ENCODE measurements at places on chromosomes 1 and 21.
A peak's percentile ranks its signal among the peaks of the same experiment; 100 is the strongest.

DNA sequence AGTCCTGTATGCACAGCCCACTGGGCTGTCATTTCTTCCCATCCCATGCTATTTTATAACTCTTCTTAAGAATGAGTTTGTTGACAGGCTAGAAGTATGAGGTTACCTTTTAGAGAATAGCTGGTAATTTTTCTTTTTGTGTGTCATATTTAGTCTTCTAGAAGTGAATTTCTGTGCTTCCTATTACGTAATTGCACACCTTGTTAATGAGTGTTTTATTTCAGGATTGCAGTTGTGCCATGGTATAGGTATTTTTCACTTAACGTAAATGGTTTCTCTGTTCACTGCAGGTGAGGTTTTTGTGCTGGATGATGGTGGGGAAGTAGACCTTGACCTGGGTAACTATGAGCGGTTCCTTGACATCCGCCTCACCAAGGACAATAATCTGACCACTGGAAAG, 5.0 kb downstream of the CTPS1 start:
- no peak for DNase-seq

DNA sequence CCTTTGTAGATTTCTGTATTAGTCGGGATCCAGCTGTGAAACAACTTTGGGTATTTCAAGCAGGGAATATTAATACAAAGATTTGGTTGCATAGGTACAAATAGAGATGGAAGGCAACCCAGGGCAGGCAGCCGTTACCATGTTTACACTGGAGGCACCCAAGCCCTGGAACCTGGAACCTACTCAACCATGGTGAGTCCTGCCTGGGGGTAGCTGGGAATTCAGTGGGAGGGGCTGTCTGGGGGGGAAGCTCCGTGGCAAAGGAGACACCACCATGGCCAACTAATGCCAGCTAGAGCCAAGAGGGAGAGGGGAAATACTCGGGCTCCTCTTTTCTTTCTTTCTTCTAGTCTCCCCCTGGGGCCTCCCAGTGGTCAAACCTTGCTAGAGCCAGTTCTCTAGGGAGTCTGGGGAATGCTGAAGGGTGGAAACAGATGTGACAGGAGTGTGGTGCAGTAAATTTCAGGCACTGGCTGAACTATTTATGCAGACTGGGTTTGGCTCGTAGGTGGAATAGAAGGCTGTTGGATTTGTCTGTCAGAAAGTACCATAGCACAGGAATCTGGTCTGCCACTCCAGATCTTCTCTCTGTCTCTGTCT, 91.9 kb upstream of the CACNA1E start:
- no peak for DNase-seq

- no peak for DNase-seq
Observed at GRCh38 chr1:5727871-5728643, 264.2 kb downstream of the NPHP4 start.

- DNase-seq, result no peak
Observed at GRCh38 chr1:214492401-214493075, 58.9 kb downstream of the PTPN14 start.

DNA sequence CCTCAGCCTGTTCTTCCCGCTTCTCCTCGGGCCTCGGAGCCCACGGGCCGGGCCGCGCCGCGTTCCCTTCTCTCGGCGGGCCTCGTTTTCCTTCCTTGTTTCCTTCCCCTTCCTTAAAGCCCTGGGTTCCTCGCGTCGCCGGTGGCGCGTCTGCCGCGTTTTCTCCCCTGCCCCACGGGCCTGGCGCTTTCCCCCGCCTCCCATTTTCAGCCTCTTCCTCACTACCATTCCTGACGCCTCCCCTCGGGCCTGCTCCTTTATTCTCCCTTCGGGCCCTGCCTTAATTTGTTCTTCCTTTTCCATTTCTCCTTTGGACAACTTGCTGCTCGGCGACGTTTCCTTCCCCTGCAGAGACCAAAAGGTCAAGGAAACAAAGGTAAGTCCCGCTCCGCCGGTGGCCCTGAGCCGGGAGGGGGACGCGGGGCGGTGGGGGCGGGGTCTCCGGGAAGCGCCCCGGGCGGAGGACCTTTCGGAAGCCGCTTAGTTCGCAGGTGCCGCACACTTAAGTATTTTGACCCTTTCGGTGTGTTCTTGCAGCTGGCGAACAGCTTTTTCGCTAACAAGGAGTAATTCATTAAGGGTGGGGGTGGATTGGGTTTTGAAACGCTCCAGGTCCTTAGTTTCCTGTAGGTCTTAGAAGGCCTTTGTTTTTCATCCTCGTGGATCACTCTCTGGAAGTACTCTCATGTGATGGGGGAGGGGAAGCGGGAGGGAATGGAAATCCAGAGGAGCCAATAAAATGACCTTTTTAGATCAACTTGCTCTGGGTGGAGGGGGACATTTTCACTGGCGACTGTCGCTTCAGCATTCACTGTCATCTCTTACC, 780 bp downstream of the YTHDF2 start:
- peak; percentile 81 for DNase-seq

DNA sequence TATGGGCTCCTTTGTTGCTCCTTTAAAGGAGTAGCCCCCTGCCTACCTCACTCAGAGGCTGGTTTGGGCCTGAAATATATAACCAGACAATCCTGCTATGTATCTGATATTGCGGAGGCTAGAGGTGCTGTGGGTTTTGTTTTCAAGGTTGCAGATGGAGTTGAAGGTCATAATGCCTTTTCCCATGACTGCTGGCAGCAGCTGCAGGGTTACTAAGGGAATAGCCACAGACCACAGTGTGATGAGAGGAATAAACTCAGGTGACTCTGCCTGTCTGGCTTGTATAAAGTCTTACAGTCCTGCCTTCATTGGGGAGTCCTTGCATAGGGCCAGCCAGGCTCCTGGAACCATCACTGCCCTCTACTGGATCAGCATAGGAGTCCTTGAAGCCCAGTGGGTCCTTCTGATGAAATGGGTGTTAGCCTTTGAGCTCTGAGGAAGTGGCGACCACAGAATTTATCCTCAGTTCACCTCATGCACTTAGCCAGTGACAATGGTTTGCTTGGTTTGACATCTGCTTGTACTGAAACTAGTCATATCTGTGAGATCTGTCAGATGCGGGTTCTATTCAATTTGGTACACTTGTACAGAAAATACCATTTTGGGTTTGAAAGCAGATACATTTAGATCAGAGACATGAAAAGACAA, 174.4 kb upstream of the HMCN1 start:
- DNase-seq, result peak; percentile 2

GRCh38 chr1:113858418-113858817, 13.1 kb downstream of the PTPN22 start:
- peak; percentile 65 for DNase-seq

- no peak for DNase-seq
Observed at GRCh38 chr1:39110325-39110851, 84.2 kb downstream of the NDUFS5 start.

- no peak for DNase-seq
Observed at GRCh38 chr1:182259229-182259872, 132.2 kb downstream of the GLUL start.

DNA sequence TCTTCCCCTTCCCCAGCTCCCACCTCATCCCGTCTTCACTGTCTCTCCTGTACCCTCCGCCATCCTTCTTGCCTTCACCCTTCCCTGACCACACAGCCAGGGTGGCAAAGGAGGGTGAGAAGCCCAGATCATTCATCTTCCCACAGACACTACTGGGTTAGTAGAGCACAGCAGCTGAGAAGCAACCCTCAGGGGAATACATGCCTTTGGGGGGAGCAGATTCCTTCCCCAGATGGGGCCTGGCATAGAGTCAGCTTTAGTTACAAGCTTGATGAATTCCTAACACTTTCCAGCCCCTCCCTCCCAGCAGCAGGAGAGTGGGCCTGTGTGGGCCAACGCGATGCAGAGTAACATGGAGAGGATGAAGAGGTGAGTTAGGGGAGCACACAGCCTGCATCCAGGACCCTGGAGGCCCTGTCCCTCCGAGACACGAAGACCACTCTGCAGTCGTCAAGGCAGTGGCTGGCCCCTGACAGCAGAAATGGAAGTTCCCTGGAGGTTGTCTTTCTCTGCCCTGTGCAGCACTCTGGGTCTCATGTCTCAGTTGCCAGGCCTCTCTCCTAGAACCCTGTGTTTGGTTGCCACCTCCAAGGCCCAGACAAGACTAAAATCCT, 8.8 kb upstream of the BTG2 start:
- no peak for DNase-seq

GRCh38 chr1:78410643-78411042, 80.1 kb upstream of the PTGFR start:
- no peak for DNase-seq

GRCh38 chr21:16502273-16502672, 772.5 kb downstream of the USP25 start:
- no peak for DNase-seq

- DNase-seq, result peak; percentile 44
Observed at GRCh38 chr1:233440951-233441401, 113.5 kb downstream of the MAP3K21 start.

DNA sequence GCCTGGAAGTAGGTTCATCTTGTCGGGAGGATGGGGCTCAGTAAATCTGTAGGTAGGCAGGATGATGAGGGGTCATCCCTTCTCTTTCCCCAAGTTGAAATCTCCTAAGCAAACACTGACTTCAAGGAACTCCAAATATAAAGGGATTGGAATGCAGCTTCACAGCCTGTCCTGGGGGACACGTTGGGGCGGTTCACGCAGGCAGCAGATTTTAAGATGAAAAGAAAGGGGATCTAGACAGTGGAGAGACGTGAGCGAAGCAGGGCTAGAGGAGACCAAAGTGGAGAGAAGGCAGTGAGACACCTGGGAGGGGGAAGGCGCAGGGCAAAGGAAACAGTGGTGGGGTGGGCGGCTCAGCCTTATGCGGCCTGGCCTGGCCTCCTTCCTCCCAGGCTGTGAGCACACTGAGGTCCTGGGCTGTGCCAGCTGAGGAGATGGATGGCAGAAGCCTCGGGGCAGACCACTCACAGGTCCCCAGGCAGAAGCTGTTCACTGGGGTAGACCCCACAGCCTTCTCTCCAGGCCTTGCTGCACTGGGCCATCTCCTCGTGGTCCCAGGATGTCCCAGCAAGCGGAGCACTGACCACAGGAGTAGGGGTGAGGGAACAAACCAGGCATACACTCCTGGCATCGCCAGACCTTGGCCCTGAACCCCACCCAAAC, 51.7 kb downstream of the TOR1AIP2 start:
- DNase-seq, result no peak

GRCh38 chr1:22462928-22463327, 11.3 kb downstream of the ZBTB40 start:
- DNase-seq, result no peak

- no peak for DNase-seq
Observed at GRCh38 chr1:175118375-175119367, 51.0 kb downstream of the TNN start.

DNA sequence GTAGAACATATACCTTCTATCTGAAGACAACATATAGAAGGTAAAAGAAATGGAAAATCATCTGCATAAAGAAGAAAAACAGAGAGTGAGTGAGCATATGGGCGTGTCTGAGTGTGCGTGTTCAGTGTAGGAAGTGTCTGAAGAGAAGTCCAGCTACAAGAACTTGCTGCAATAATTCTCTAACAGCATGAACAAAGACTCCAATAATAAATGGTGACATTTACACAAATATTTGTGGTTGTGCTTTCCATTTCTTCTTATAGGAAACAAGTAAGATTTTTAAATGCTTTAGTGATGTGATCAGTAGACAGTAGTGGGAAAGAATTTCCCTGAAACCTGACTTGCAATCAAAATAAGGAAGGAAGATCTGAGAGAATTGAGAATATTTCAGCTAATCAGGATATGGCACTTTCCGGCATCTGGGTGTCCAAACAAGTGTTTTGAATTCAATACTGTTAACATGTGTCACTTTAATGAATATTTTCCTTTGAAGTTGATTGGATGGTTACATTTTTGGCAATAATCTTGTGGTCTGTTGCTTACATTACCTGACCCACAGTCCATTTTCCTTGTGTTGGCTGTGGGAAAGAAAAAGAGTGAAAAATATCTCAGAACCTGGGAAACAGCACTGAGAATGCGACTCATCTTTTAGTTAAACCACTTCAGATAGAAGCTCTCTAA, 154.0 kb downstream of the TGFB2 start:
- DNase-seq, result no peak

GRCh38 chr1:56859287-56859686, 4.7 kb downstream of the C8A start:
- no peak for DNase-seq

GRCh38 chr1:224170748-224171478, 12.1 kb upstream of the DEGS1 start:
- peak; percentile 41 for DNase-seq

- no peak for DNase-seq
Observed at GRCh38 chr1:113109908-113110554, 37.0 kb downstream of the LRIG2 start.

- DNase-seq, result peak; percentile 56
Observed at GRCh38 chr1:64246294-64246917, 43.0 kb downstream of the UBE2U start.

DNA sequence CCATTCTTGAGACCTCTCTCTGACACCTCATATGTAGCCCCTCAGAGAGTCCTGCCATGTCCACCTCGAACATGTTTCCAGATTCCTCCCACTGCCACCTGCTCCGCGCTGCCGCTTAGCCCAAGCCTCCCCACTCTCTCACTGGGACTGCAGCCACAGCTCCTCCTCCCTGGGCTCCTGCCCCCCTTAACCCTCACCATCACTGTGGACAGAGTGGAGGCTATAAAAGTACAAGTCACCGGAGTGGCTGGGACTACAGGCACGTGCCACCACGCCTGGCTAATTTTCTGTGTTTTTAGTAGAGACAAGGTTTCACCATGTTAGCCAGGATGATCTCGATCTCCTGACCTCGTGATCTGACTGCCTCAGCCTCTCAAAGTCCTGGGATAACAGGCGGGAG, 77.0 kb downstream of the VWA5B1 start:
- DNase-seq, result no peak

DNA sequence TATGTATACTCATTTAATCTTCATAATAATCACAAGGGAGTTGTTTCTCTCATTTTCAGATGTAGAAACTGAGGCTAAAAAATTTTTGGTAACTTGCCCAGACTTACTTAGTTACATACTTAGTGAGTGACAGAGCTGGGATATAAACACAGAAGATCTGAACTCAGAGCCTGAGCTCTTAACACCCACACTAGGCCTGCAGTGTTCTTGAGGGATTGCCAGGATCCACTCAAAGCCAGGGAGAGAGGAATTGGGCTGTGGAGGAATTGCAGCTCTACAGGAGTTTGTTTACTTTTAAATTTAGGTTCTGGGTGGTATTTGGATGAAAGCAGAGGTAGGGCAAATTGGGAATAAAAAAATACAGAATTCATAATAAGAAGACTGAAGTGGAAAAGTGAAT, 515.1 kb upstream of the PLXNA2 start:
- DNase-seq, result no peak

- peak; percentile 20 for DNase-seq
Observed at GRCh38 chr1:155809088-155809487, 47.9 kb downstream of the GON4L start.

GRCh38 chr1:209505044-209505443, 78.5 kb upstream of the CAMK1G start:
- no peak for DNase-seq
